Stimulated activated CD8-positive, alpha-beta memory T cell treated with anti-CD3 and anti-CD28 coated beads, Interleukin-7, amount 100 ng/mL, for 1 hour (primary cell): ENCODE measurements at places on chromosomes 7 and 10.

DNA sequence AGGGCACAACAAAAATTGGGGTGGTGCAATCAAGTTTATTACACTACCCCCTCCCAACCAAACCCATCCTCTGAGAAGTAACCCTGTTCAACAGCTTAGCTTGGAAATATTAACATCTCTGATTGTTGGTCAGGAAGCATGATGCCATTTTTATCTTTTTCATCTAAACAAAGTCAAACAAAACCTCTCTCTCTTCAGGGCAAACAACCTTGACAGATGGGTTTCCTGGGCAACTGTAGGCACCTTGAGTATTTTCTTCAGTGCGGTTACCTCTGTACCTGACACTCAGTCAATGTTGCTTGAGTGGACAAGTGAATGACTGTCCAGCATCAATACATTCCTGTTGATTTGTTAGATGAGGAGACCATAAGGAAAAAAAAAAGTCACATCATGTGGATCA, 183.6 kb downstream of the NRP1 start:
- no peak for DNase-seq

DNA sequence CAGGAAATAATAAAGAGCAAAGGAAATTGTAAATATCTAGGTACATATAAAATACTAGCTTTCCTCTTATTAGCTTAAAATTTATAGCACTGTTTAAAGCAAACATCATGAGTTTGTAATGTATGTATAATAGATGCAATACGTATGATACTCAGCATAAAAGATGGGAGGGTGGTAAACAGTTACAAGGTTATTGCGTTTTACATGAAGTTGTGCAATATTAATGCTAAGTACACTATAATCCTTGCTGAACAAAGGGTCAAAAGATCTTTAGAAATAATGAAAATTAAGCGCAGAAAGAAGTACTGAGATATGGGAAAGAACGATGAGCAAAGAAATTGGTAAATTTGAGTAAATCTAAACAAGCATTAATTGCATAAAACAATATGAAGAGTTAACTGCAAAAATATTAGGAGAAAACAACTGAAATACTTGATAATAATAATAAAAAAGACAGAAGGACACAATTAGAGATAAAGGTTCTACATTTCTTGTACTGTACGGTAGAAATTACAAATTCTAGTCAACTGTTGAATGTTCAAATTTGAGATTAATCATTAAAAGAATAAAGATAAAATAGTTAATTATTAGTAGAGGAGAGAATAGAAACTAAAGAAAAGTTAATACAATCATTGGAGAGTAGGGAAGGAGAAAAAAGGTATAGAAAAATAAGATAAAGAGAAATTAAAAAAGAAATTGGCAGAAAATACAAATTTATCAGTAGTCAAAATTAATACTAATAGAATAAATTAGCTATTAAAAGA, 17.9 kb downstream of the C10orf67 start:
- DNase-seq = no peak

DNA sequence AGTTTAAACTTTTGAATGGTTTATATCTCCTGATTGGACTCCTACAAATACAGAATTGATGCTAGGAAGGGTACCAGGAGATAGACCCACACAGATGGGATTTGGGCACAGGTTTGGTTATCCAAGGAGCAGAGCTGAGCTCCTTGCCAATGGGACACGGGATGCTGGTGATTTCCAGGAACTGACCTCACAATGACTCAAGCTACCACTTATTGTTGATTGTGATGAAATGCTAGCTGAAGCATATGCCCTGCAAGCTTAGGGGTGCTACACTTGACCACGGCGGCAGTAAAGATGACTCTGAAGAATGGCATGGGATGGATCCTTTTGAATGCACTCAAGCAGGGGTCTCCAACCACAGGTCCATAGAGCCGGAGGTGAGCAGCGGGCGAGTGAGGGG, 45.5 kb upstream of the VKORC1L1 start:
- no peak for DNase-seq

DNA sequence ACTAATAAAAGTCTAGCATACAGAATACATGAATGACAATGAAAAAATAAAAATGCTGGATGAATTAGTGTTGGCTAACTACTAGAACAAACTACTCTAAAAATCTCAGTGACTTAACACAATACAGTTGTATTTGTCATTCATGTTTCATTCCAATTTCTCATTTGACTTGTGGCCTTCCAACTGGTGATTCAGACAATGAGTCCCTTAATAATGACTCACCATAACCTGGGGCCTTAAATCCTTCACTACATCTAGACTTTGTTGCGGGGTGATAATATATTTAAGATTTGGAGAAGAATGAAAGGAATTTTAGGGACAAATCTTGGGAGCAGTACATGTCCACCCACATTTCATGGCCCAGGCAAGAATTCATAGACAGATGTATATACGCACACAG, 90.5 kb upstream of the POM121L12 start:
- DNase-seq = no peak

DNA sequence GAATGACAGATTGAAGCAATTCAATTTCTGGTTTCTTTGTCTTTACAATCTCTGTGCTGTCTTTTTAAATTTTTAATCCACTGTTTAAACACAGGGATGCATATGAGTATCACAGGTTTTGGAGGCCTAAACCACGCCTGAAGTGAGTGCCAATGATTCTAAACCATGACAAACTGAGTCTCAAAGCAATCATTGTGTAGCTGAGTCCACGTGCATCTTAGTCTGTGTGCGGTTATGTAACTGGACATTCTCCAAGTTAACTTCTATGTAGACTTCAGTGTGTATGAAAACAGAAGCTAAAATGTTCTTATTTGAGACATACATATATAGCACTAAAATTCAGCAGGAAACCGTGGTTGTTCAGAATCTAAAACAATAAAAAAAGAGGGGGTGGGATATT, 79.3 kb upstream of the ST8SIA6 start:
- no peak for DNase-seq

DNA sequence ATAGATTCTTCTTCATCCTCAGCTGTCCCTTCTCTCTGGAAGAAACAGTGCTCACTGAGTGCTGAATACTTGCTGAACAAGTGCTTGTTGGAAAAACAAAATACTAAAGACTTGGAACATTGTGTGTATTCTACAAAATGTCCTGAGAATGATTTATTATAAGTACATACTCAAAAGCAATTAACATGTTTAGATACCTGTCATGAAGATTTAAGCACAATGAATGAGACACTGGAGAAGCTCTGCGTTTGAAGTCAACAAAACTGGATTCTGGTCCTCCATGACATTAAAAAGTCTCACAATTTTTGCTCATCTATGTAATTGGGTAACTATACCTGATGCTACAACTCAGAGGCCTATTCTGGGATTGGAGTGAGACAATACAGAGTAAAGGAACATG, 34.8 kb upstream of the LAMB1 start:
- no peak for DNase-seq
